ENCODE measurements at places on chromosomes 5 and 9.

DNA sequence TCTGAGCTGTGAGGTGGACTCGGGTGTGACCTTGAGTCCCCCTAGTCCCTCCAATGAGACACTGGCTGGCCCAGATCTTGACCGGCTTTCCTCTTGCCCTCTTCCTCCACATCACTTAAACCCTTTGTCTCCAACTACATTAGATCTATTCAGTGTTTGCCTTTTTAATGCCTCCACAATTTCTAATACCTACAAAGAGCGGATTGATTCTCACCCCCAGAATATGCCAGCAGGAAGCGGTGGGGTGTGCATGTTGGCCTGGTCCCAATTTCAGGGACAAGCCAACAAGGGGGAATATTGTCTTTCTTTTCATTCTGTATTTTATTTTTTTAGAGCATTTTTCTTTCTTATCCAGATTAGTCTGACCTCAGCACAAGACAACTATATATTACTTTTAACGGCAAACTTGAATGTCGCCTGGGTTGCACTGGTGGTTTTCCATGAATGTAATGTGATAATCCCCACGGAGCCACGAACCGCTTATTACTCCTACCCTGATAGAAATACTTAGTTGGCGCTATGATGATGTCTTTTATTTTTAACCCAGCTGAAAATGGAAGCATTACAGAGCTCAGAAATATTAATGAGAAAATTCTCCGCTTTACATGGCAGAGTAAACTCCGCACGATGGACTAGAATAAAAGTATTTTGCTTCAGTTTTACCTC lies 68.5 kb upstream of the MYO10 start:
- H3K4me3 ChIP-seq = no peak overlapping the region
- no peak for DNase-seq

- no peaks in the 10 kb centered on the region for H3K36me3 ChIP-seq
- H3K27ac ChIP-seq = peak overlapping the region; percentile 88
- DNase-seq = peak; percentile 89
These were observed 117.4 kb downstream of the GCNT1 start for GRCh38 chr9:76576344-76576743.

GRCh38 chr5:58136406-58136805 lies 323.5 kb downstream of the PLK2 start:
- no peaks in the 10 kb centered on the region for H3K4me1 ChIP-seq
- no peak overlapping the region for H3K4me3 ChIP-seq
- DNase-seq = no peak
- no peak overlapping the region for H3K27ac ChIP-seq
- peaks cover 2% of the 10 kb centered on the region for H3K27me3 ChIP-seq

DNA sequence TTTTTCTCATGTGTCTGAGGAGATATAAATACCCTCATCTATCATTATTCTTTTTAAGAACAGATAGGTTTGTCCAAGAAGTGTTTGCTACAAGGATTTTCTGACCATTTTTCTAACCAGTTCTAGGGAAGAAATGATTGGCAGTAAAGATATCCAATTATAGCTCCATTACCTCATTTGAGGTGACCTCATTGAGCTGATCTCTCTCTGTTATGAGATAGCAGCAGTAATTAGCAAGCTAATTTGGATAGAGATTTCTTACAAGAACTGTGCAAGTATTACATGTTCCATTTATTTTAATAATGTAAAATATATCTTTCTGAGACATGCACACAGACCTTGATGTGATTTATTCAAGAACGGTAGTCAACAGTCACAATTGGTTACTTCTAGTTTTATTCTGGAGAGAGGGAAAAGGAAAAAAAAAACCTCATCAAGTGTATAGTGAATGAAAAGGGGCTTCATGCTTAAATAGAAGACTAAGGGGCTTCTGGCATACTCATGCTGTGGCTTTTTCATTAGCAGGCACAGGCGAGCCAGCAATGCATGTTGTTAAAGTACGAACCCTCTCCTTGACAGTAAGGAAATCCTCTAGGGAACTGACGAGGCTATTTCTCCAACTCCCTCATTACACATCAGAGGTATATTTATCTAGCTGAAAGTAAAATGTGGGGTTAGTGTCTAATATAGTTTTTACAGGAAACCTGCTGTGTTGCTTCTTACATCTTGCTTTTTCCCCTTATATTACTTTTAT lies 127.3 kb downstream of the NUDT12 start:
- H3K27me3 ChIP-seq = peaks cover 9% of the 10 kb centered on the region
- no peak overlapping the region for H3K27ac ChIP-seq
- DNase-seq = no peak
- no peaks in the 10 kb centered on the region for H3K36me3 ChIP-seq
- no peaks in the 10 kb centered on the region for H3K4me1 ChIP-seq

DNA sequence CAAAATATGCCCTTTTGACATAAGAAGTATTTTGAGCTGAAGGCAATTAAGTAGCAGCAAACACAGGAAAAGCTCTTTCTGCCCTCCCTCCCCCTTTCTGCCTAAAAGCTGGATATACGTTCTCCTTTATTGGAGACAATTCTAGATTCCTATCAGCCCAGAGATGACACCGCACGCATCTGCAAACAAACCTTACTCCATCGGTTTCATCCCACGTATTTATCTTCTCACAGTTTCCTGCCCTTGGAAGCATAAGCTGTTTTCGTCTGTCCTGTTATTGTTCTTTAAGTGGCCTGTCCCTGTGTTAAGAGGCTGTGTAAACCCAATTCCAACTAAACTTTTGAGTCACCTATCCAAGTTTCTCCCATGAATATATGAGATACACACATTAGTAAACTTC lies 11.8 kb downstream of the TBC1D9B start:
- H3K27ac ChIP-seq = no peak overlapping the region
- peaks cover 32% of the 10 kb centered on the region for H3K36me3 ChIP-seq
- no peaks in the 10 kb centered on the region for H3K27me3 ChIP-seq
- H3K4me1 ChIP-seq = no peaks in the 10 kb centered on the region
- H3K4me3 ChIP-seq = no peak overlapping the region

GRCh38 chr5:107474716-107475489 lies 195.8 kb downstream of the EFNA5 start:
- peaks cover 7% of the 10 kb centered on the region for H3K4me1 ChIP-seq
- H3K36me3 ChIP-seq = no peaks in the 10 kb centered on the region
- peaks cover 3% of the 10 kb centered on the region for H3K27me3 ChIP-seq
- H3K4me3 ChIP-seq = no peak overlapping the region
- no peak for DNase-seq

- peaks cover 2% of the 10 kb centered on the region for H3K4me1 ChIP-seq
- no peak overlapping the region for H3K27ac ChIP-seq
- H3K4me3 ChIP-seq = no peak overlapping the region
- no peaks in the 10 kb centered on the region for H3K36me3 ChIP-seq
These were observed 11.1 kb upstream of the PAIP1 start for GRCh38 chr5:43567967-43568366.

DNA sequence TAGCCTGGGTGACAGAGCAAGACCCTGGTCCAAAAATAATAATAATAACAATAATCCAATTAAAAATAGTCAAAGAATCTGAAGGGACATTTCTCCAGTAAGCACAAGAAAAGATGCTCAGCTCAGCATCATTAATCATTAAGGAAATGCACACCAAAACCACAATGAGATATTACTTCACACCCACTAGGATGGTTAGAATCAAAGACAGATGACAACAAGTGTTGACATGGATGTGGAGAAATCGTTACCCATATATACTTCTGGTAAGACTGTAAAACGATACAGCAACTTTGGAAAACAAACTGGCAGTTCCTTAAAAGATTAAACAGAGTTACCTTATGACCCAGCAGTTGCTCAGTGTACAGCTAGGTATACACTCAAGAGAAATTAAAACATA lies 5.3 kb upstream of the FANCG start:
- no peaks in the 10 kb centered on the region for H3K27me3 ChIP-seq
- no peak overlapping the region for H3K4me3 ChIP-seq
- peaks cover 24% of the 10 kb centered on the region for H3K36me3 ChIP-seq

DNA sequence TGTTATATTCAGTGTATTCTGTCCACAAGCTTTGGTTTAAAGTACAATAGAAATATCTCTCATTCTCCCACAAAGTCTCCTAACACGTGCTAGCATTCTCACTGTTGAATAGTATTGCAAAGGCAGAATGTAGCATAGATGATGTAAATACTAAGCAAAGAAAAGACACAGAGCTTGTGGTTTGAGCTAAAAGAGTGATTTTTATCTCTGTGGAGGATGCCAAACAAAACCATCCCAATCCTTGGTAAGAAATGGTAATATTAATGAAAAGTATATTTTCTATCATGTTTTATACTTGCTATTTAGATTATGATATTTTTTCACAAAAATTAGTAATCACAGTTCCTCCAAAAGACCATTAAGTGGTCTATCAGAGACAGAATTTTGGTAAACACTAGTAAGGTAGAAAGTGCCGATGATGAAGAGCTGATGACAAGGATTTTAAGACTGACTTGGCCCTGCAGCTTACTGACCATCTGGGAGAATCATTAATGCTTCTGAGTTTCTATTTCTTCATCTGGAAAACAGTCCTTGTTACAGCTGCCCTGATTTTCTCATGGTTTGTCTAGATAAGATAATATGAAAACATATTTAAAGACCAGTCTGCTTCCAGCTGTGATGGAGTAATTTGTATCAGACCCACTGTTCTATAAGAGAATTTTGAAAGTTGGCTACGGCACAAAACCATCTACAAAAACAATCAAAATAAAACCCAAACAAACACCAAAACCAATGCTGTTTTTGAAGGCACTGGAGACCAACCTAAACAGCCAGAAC lies 510.2 kb downstream of the SPATA31D1 start:
- no peak overlapping the region for H3K27ac ChIP-seq
- H3K36me3 ChIP-seq = no peaks in the 10 kb centered on the region
- H3K4me3 ChIP-seq = no peak overlapping the region
- no peak for DNase-seq
- H3K27me3 ChIP-seq = no peaks in the 10 kb centered on the region

GRCh38 chr5:111099058-111099778 lies 7.1 kb downstream of the WDR36 start:
- peaks cover 65% of the 10 kb centered on the region for H3K36me3 ChIP-seq
- peaks cover 20% of the 10 kb centered on the region for H3K4me1 ChIP-seq
- H3K27ac ChIP-seq = no peak overlapping the region
- DNase-seq = no peak
- H3K4me3 ChIP-seq = no peak overlapping the region
- H3K27me3 ChIP-seq = no peaks in the 10 kb centered on the region

DNA sequence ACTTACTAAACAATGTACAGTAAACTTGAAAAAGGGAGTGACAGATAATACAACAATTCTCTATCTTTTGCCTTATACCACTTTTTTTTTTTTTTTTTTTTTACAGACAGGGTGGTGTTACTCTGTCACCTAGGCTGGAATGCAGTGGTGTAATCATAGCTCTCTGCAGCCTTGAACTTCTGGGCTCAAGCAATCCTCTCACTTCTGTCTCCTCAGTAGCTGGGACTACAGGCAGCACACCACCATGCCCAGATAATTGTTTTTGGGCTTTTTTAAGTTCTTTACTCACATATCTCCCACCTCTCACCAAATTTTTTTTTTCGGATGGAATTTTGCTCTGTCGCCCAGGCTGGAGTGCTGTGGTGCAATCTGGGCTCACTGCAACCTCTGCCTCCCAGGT lies 171.9 kb upstream of the SLC12A2 start:
- H3K4me3 ChIP-seq = no peak overlapping the region
- no peaks in the 10 kb centered on the region for H3K4me1 ChIP-seq
- H3K27ac ChIP-seq = no peak overlapping the region
- peak; percentile 25 for DNase-seq

GRCh38 chr5:179344431-179345182 lies 654 bp downstream of the ADAMTS2 start:
- no peak for DNase-seq
- no peaks in the 10 kb centered on the region for H3K36me3 ChIP-seq
- peaks cover 46% of the 10 kb centered on the region for H3K27me3 ChIP-seq
- H3K4me3 ChIP-seq = no peak overlapping the region

DNA sequence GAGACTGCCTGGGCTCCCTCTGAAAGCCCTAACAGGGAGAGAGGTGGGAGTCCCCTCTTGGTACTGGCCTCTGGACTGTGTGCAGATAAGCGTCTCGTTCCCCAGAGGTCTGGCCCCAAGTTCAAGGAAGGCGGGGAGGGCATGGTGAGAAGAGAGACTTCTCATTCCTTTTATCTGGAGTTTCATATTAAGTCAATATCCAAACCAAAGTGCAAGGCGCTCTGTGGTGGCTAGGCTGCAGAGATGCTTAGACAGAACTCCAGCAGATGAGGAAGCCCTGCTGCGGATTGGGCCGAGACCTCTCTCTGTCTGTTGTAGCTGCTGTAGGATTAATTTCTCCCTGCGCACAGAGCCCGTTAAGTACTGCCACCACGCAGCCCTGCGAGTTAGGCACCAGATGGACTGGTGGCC lies 16.0 kb downstream of the MVB12B start:
- peak; percentile 40 for DNase-seq
- H3K4me1 ChIP-seq = no peaks in the 10 kb centered on the region
- no peak overlapping the region for H3K27ac ChIP-seq

DNA sequence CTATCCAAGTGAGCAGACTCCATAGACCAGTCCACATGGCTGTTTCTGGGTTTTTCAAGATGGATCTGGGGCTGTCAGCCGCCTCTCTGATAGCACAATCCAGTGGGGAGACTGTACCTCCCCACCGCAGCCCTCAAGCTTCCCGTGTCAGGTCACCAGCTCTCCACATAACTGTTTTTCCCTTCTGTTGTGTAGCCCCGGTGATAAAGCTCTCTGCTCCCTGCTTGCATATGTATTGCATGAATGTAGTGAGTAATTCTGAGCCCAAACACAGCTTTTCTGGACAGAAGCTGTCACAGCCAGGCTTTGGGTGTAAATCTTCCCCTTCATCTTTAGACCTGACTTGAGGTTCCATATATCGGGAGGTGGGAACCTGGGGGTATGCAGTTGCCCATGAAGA lies 23.1 kb upstream of the CFAP157 start:
- H3K27me3 ChIP-seq = no peaks in the 10 kb centered on the region
- DNase-seq = no peak
- H3K4me1 ChIP-seq = no peaks in the 10 kb centered on the region
- peaks cover 2% of the 10 kb centered on the region for H3K36me3 ChIP-seq

- H3K27ac ChIP-seq = no peak overlapping the region
- H3K4me1 ChIP-seq = no peaks in the 10 kb centered on the region
- no peaks in the 10 kb centered on the region for H3K36me3 ChIP-seq
- H3K4me3 ChIP-seq = no peak overlapping the region
- DNase-seq = no peak
These were observed 250.2 kb downstream of the CYLC2 start for GRCh38 chr9:103245369-103245768.

DNA sequence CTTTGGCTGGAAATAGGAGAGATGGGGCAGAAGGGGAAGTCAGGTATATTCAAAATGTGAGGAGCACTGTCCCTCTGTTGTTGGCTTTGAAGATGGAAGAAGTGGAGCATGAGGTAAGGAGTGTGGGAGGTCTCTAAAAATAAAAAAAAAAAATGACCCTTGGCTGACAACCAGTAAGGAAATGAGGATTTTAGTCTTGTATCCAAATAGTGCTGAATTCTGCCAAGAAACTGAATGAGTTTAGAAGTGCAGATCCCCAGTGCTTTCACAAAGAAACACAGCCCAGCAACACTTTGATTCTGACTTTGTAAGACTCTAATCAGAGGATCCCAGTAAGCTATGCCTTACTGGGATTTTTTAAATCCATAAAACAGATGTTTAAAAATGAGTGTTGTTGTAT lies 367.9 kb downstream of the CYLC2 start:
- no peak for DNase-seq
- no peaks in the 10 kb centered on the region for H3K27me3 ChIP-seq
- no peak overlapping the region for H3K4me3 ChIP-seq
- H3K27ac ChIP-seq = no peak overlapping the region
- no peaks in the 10 kb centered on the region for H3K36me3 ChIP-seq
- no peaks in the 10 kb centered on the region for H3K4me1 ChIP-seq

All from activated CD4-positive, alpha-beta T cell treated with anti-CD3 and anti-CD28 coated beads, Interleukin-2, amount 10 ng/mL, durations not matched to agents 24 days and 14 days (primary cell).